ENCODE measurements at places on chromosomes 7 and 10.

GRCh38 chr10:132408367-132408781, 11.4 kb downstream of the PWWP2B start:
- DNase-seq: no peak

- no peak for DNase-seq
These were observed 21.8 kb downstream of the FKBP6 start for GRCh38 chr7:73349763-73350162.

- no peak for DNase-seq
These were observed 48.0 kb upstream of the NCF1 start for GRCh38 chr7:74725840-74726239.

GRCh38 chr10:77001206-77001605, 636.4 kb downstream of the KCNMA1 start:
- no peak for DNase-seq

DNA sequence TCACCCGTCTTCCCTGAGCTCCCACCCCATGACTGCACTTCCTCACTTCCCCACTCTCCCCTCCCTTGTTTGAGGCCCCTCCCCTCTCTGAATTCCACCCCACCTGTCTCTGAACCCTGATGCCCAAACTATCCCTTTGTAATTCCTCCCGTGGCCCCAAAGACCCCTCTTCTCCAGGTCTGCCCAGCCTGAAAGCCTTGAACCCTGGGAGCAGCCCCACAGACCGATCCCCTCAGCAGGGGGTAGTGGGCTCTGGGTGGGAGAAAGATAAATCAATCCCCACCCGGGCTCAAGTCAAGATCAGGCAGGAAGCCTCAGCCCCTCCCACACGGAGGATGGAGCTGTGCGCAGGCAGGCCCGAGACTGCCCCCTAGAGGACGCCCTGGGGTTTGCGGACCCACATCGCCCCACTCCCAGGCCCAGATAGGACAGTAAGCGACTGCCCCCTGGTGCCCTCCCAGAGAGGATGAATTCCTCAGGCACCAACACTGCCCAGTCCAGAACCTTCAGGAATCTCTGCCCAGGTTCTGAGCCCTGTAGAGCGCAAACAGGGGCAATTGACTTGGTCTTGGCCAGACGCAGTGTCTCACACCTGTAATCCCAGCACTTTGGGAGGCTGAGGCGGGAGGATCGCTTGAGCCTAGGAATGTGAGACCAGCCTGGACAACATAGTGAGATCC, 11.7 kb downstream of the HSPB1 start:
- peak; percentile 94 for DNase-seq

GRCh38 chr7:158488181-158488971, 99.2 kb downstream of the PTPRN2 start:
- DNase-seq: no peak

DNA sequence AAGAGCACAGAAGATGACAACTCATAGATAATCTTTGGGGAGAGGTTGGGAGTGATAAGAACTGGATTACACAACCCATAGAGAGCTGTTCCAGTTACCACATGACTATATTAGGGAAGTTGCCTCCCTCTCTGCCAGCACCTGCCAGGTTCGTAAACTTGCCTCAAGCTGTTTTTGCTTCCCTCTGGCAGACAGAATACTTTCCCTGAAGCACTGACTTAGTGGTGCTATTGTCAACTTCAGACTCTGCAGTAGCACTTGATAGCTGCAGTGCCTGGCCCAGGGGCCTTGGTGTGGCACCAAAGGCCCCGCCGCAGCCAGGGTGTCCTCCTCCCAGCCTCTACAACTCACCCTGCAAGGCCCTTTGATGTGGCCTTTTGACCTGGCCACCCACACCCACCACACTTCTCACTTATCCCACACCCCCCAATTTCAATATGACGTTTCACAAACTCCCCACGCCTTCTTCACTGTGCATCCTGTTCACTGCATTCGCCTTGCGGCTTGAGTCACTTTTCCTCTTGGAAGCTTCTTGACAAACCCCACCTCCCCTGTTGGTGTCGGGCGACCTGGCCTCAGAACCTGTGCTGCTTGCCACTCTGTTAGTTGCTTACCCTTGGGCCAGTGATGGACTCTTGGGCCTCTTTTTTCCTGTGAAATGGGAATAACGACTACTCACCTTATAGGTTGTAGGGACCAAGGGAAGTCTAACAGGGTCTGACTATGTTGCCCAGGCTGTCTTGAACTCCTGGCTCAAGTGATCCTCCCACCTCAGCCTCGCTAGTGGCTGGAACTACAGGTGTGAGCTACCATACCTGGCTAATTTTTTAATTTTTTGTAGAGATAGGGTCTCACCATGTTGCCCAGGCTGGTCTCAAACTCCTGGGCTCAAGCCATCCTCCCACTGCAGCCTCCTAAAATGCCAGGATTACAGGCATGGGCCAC, 50.2 kb upstream of the PODXL start:
- DNase-seq: no peak

GRCh38 chr7:106367018-106367420, 82.2 kb upstream of the NAMPT start:
- no peak for DNase-seq

DNA sequence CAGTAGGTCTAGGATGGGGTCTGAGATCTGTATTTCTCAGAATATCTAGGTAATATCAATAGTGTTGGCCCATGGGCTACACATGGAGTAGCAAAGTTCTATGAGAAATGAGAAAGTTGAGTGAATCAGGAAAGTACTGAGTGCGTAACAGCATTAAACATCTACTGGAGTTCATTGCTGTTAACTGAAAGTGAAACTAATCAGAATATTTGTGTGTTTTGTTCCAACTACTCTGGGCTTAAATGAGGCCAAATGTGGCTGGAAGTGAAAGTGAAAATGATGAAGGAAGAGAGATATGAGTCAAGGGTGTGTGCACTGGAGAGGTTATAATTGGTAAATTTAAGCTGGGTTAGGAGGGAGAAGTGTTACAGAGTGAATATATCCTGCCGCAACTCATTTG, 46.5 kb downstream of the TMEM106B start:
- DNase-seq: peak; percentile 48

- DNase-seq: peak; percentile 94
These were observed 175.0 kb upstream of the LYZL2 start for GRCh38 chr10:30804478-30805055.

DNA sequence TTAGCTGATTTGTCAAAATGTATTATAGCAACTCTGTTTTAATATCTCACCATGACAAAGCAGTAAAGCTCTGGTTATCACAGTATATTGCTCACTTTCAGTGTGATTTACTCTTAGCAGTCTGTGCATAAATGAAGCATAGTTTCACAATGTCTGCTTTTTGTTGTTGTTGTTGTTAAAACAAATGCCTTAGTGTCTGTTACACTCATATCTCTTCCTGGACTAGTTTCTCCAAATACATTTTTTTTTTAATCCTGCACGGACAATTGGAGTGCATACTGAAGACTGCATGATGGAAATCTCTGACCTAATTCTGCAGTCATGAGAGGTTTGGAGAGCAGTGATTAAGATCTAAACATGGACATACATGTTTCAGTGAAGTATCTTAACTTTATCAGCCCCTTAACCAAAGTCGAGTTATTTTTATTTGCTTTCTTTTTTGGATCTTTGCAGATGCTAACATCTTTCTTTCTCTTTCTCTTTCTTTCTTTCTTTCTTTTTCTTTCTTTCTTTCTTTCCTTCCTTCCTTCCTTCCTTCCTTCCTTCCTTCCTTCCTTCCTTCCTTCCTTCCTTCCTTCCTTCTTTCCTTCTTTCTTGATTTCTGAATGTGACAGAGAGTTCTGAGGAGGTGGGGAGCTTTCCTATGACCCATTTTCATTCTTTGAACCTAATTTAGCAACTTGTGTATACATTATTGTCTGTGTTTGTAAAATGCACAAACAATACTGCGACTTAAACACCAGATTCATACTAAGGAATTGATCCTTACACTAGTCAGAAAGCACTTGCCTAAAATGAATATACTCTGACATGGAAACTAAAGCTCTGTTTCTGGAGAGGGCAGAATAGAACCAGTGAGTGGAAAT, 161.5 kb upstream of the AGR3 start:
- DNase-seq: peak; percentile 42

GRCh38 chr7:156073366-156074052, 261.2 kb upstream of the SHH start:
- DNase-seq: peak; percentile 49

- no peak for DNase-seq
These were observed 1.7 kb downstream of the LIPM start for GRCh38 chr10:88804083-88804812.

GRCh38 chr10:132176623-132177500, 9.9 kb upstream of the DPYSL4 start:
- no peak for DNase-seq

GRCh38 chr10:895324-895723, 36.2 kb downstream of the LARP4B start:
- no peak for DNase-seq

DNA sequence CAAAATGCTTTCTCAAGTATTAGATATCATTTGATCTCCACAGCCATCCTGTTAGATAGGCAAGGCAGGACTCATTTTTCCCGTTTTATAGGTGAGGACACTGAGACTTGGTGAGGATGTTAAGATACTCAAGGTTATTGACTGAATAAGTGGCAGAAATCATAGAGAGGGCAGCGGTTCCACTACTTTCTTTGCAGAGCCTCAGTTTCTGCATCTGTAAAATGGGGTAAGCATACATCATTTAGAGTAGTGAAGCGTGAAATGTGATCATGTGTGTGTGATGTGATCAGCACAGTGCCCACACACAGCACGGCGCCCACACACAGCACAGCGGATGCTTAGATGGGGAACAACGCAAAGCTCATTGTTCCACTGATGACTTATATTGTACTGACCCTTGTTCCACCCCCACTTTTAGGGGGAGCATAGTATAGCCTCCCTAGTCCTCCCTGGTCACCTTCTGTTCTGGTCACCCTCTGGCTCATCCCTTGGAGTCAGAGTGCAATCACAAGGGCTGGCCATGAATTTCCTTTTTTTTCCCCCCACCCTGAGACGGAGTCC, 10.5 kb downstream of the UBTD1 start:
- DNase-seq: no peak

DNA sequence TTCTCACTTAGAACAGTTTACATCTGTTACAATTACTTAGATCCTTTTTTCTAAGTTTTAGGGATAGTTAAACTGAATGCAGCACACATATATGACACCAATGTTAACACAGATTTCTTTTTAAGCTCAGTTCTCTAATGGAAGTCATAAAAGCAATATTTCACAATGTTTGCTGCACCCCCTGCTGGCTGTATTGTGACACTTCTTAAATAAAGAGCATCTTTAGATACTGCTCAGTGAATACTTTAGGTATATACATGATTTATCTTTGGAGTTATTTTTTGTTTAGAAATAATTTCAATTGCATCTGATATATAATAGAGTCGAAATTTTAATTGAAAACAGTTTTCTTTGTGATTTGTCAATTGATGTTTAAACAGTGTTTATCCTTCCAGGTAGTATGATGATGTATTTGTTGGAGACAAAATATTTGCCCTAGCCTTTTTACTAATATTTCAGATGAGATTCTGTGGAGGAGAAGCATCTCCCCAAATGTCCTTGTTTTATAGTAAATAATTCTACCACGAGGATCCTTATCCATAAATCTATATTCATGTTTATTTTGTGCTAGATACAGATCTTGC, 174.4 kb downstream of the ST7 start:
- DNase-seq: peak; percentile 76

- DNase-seq: peak; percentile 78
These were observed 115.5 kb downstream of the FOXP2 start for GRCh38 chr7:114530057-114530611.

GRCh38 chr10:124449170-124450011, 444 bp downstream of the NKX1-2 start:
- no peak for DNase-seq

GRCh38 chr7:71348821-71349681, 217.1 kb downstream of the GALNT17 start:
- DNase-seq: peak; percentile 37

DNA sequence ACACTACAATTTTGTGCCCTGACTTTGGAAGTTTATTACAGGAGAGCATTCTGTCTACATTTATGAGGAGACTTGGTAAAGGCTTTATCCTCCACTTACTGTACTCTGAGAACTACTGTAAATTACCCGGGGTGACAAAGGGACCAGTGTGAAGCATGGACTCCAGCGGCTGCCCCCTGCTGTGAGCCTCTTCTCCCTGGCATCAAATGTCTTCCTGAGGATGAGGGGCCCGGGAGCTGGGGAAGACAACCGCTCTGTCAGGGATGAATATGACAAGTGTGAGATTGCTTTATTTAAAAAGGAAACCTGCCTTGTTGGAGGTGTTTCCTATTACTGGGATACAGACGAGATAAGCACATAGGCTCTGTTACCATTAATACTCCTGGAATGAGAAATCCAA, 714.8 kb downstream of the CCSER2 start:
- no peak for DNase-seq

DNA sequence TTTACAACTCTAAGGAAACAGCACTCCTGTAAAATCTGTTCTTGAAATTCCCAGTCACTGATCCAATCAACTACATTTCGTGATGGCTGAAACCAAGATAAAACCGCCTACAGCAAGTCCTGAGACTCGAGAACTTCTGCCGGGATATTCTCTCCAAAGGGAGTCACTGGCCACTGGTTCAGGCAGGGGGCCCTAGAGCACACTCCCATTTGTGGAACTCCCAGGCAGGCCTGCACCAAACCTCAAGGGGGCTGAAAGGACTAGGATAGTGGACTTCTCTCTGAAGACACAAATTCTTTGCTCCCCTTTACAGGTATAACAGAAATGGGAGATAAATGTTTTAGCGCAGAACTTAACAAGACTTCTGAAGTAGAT, 16.3 kb downstream of the CYTH3 start:
- peak; percentile 62 for DNase-seq

DNA sequence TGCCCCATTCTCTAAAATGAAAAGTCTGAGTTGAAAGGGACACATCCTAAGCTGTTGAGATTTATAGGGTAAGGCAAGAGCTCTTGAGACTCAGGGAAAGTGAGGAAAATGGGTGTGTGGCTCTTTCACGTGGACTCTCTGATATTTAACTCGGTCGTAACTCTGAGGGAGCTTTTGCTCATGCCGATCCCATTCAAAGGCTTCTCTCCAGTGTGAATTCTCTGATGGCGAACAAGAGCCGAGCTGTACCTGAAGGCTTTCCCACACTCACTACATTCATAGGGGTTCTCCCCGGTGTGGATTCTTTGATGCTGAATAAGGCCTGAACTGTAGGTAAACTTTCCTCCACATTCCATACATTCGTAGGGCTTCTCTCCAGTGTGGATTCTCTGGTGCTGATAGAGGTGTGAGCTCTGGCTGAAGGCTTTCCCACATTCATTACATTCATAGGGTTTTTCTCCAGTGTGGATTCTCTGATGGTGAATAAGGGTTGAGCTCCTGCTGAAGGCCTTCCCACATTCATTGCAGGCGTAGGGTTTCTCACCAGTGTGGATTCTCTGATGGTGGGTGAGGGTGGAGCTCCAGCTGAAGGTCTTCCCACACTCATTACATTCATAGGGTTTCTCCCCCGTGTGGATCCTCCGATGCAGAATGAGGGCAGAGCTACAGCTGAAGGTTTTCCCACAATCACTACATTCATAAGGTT, 10.4 kb downstream of the ZNF3 start:
- no peak for DNase-seq

- no peak for DNase-seq
These were observed 87.2 kb upstream of the PLPP4 start for GRCh38 chr10:120369856-120370276.

GRCh38 chr7:52009181-52009580, 692.6 kb upstream of the COBL start:
- peak; percentile 69 for DNase-seq

All from muscle of leg (tissue), 16 donors.